ENCODE measurements at places on chromosomes 12 and 14. TPM values are rescaled to one million over a fixed set of nuclear protein-coding genes. Genes with fewer than 3 reads are reported as not detected.

Gene IFNG
- not detected for total RNA-seq

Gene USP44
- 0.02 TPM for total RNA-seq

Gene MSI1
- total RNA-seq = not detected

Gene PAX9
- 2.2 TPM for total RNA-seq

Gene KRT5
- not detected for total RNA-seq

Gene ADGRD1
- total RNA-seq = not detected

Gene KRT75
- 0.02 TPM for total RNA-seq

Gene IFNG-AS1
- not detected for total RNA-seq

Gene MEG3
- 16.3 TPM for total RNA-seq

Gene DDX51
- total RNA-seq = 2.2 TPM

Gene ANKRD33
- not detected for total RNA-seq

Gene LBHD2
- total RNA-seq = not detected

Gene AHNAK2
- total RNA-seq = 4.7 TPM

Gene SOCS4
- 12.5 TPM for total RNA-seq

Gene RACGAP1
- 137 TPM for total RNA-seq

Gene OR4Q3
- total RNA-seq = not detected

Gene RPGRIP1
- not detected for total RNA-seq

Gene CLSTN3
- total RNA-seq = 7.7 TPM

Gene KRT73
- not detected for total RNA-seq

Gene FAM186B
- not detected for total RNA-seq

Gene EPYC
- 0.17 TPM for total RNA-seq

Gene KRT6C
- not detected for total RNA-seq

Gene KERA
- total RNA-seq = not detected

Gene GPR68
- total RNA-seq = 0.71 TPM

Gene KRT83
- total RNA-seq = not detected

Data from M059J (cell line).